Stimulated activated CD4-positive, alpha-beta T cell treated with anti-CD3 and anti-CD28 coated beads, Interleukin-2, amount 100 ng/mL, for 4 hours (primary cell): ENCODE measurements at places on chromosomes 12 and 14.
A peak's percentile ranks its signal among the peaks of the same experiment; 100 is the strongest.

- DNase-seq: no peak
These were observed 105.8 kb downstream of the C12orf50 start for GRCh38 chr12:87923361-87923760.

GRCh38 chr12:19639781-19640415 is 200.6 kb downstream of the AEBP2 start:
- DNase-seq: no peak

DNA sequence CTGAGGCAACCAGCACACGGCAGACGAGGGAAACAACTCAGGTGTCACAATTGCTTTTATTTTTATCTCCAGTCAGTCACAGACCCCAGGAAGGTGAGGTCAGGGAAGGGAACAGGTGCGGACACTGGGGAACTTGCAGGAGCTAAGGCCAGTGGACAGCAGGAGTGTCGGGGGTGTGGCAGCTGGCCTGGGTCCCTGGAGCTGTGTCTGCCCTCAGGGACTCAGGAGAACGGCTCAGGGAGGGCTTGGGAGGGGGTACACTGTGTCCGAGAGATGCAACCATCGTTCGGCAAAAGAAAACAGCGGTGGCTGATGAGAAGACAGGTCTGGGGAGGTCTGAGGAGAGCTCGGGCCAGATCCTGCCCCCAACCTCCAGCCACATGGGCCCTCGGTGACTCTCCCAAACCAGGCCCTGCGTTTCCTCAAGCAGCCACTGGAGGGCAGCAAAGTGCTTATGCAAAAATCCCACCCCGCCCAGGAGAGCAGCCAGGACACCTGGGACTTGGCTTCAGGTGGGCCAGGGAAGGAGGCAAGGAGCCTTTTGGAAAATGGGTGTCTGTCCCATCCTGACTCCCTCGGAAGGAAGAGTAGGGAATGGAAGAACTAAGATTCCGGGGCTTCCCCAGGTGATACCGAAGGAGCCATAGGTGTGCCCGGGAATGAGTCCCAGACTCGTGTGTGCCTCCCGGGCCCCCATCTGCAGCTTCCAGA is 24.1 kb upstream of the BCDIN3D start:
- peak; percentile 61 for DNase-seq

DNA sequence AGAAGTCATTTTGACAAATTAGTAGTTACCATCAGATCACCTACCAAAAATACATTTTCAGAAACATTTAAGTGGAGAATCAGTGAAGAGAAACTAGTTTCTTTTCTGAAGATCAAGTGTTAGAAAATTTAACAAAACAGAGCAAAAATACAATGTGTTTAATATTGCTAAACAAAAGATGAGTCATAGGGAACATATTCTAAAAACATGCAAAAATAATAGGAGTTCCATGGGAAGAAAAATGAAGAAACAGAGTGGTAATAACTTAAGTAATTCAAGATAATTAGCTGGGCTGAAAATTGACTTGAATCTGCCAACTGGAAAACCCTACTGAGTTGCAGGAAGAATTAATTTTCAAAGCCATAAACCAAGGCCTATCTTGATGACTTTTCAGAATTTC is 111.5 kb upstream of the KITLG start:
- no peak for DNase-seq

DNA sequence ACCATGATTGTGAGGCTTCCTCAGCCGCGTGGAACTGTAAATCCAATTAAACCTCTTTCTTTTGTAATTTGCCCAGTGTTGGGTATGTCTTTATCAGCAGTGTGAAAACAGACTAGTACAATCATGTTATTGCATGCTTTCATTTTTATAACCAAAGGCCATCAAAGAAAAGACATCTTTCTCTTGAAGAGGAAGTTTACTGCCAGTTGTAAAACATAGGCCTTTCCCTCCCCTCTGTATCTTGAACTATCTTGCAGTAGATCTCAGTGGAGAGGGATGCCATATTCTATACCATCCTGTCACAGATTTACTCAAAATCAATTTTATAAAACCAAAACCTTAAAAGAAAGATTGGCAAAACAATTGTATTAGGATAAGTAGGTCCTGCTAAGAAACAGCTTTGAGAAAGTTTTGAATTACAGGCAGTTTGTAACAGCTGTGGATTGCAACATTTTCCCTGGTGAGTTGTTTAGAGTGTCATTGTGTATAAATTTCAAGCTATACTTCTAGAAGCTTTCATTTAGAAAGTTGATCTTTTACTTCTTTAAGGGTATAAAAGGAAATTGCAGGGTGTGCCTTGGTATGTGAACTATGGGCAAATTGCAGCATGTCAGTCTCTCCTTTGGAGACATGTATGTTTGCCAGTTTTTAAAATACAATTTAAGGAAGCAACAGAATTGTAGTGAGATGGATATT is 128.0 kb downstream of the ATP23 start:
- no peak for DNase-seq

DNA sequence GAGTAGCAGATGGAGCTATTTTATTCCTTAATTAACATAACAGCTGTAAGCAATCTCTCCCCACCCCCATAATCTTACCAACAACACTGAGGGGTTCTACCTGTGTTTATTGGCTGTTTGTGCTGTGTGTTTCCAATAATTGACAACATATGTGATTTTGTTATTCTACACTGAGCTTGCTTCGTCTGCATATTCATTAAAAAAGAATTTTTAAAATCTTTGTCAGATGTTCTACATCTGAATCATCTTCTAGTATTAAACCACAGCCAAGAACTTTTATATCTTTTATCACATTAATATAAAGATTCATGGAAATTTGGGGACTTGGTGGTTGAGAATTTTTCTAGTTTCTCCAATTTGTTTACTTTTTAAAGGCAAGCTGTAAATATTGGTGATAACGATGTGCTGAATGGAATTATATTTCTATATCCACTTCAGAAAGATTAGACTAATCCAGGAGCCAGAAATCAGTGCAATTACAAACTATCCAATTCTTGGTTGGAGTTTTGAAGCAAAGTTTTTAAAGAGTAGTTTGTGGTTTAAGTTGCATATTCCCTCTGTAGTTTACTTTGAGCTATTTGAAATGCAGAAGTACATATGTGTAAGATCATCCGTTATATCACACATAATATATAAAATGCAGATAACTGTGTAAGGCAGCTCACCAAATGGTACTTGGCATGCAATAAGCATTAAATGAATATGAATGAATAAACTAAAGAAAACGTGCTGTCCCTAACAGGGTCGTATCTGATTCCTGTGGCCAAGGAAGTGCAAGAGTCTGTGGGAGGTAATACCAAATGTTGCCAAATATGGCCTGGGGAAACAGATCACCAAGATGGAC is 206.9 kb downstream of the PELI2 start:
- DNase-seq: no peak

DNA sequence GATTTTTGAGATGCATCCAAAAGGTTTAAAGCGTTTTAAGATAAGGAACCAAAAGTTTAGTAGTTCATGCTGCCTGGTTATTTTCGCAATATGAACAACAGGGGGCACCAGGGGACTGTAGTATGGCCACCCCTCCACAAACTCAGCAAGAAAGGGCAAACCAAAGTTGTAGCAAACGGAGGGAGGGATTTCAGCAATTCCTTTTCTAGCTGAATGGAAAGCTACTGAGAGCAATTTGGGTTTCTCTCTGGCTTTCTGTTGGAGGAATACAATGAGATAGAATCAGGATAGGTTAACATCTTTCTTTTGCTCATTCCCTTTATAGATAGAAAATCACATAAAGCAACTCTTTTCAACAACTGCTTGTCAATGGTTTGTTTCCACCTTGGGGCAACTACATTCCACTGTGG is 62.5 kb downstream of the DRAM1 start:
- peak; percentile 27 for DNase-seq

DNA sequence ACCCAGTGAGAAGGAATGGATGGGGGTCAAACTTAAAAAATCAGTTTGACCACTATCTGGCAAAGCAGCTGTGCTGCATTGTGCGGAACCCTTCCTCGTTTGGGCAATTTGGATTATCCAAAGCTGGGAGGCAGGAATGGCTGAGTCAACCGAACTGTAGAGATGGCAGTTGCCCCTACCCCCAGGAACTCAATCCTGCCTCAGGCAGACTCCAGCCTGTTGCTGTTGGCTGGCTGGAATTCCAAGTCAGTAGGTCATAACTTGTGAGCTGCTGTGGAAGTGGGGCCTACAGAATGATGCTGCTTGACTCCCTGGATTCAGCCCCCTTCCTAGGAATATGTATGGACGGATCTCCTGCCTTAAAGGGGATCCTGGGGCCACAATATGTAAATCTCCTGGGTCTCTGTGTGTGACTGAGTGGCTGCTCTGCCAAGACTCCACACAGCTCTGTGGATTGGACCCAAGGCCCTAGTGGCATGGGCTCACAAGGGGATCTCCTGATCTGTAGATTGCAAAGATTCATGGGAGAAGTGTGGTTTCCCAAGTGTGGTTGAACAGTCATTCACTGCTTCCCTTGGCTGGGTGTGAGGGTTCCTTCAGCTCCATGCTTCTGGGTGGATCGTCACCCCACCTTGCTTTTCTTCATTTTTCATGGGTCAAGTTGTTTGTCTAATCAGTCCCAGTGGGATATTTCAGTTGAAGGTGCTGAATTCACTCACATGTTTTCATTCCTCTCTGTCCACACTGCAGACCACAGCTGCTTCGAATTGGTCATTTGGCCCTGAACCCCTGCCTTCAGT is 19.2 kb downstream of the LUM start:
- no peak for DNase-seq

- DNase-seq: no peak
These were observed 209.4 kb upstream of the USP15 start for GRCh38 chr12:62050785-62051184.

DNA sequence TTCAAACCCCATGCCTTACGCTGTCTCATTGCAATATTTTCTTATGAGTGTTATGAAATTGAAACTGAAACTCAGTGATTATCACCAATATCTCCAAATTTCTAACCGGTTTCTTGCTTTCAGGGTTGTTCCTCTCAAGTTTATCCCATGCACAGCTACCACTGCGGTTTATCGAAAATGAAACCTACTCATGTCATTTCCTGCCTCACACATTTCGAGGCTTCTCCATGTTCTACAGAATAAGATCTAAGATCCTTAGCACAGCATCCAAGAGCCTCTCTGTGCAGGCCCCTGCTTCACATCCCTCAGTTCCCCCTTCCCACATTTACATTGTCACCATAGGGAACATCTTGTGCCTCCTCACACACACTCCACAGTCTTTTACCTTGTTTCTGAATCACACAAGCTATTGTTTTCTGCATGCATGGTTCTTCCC is 45.5 kb upstream of the FAR2 start:
- DNase-seq: peak; percentile 19

DNA sequence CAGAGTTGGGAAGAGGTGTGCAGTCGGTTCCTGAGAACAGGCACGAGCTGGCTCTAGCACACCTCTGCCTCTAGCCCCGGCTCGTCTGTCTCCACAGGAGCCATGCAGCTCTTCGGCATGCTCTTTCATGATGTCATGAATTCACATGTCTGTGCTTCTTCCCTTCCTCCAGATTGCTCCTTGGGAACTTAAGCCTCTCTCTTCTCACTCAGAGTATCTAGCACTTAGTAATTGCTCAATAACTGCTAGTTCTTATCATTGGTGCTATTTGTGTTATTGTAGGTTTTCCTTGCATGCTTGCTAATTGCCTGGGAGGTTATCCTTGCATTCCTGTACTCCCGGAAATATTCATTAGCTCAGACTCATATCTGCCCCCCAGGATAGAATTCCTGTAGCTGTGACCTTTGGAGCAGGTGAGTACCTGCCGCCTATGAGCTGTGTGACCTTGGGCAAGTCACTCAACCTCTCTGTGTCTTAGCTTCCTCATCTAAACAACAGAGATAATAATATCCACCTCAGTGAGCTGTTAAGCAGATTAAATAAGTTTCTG is 19.5 kb downstream of the FAM181A start:
- DNase-seq: no peak

GRCh38 chr14:32104803-32105202 is 27.7 kb downstream of the ARHGAP5 start:
- no peak for DNase-seq

- DNase-seq: no peak
These were observed 295.5 kb downstream of the RMST start for GRCh38 chr12:97758194-97758501.

DNA sequence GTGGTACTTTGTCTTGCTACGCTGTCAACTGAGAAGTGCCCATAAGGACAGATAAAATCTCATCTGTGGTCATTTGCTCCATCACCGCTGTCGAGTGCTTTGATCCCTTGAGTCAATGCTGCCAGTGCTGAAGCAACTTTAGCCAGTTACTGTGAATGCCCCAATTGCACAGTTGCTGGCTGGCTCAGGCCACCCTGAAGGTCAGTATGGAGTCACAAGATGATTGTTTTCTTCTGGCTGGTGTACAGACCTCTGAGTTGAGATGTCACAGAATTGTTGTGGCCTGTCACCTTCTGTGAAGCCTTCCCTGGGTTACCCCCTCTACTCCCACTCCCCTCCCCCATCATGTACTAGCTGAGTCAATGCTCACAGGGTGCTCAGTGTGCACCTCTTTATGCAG is 92.9 kb downstream of the PELI2 start:
- DNase-seq: no peak

GRCh38 chr12:93836620-93837260 is 159.6 kb downstream of the CRADD start:
- DNase-seq: no peak

DNA sequence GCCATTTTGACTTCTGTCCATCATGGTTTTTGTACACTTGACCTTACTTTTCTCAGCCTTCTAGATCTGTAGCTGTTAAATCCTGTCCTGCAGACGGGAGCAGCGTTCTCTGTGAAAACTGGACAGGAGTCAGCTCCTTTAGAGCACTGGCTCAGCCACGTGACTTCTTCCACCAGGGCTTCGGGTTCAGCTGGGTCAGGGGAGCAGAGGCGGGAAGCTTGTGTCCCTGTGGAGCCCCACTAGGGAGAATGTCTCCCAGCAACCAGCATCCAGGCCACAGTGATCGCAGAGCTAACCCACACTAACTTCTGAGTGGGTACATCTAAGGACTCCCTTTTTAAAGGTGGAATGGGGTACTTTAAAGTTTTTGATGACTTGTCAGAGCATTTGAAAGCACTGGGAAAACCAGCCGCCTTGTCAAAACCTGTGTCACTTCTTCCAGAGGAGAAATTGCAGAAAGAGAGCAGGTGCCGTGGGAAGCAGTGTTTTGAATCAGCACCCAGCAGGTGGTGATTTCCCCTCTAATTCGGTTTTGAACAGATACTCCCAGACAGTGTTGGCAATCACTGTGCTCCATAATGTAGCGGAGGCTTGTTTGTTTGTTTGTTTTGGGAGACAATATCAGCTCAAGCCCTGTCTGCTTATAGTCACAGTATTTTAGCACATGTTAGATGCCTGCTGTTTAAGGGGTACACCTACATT is 17.9 kb downstream of the DERA start:
- no peak for DNase-seq

DNA sequence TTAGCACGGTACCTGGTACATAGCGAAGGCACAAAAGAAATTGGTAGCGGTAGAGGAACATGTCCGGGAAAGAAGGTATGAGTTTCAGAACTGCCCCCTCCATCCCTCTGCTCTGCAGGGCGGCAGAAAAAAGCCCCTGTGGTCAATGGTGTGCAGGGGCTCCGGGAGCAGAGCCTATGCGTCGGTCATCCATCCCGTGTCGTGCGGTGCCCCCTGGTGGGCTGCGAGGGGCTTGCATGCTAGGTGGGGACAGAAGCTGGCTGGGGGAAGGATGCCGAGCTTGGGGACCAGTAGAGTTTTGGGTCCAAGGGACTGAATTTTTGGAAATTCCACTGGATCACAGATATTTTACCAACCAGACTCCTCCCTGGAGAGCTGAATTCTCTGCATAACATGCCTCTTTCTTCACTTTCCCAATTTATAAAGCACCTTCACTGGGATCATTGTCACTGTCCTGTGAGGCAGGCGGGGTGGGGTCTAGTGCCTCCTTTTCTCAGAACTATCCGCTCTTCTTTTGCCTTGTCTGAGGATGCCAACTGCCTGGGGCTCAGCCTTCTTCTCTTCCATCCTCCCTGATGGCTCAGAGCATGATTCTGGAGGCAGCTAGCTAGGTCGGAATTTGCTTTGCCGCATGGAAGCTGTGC is 148.7 kb downstream of the SMOC1 start:
- peak; percentile 28 for DNase-seq
